Activated CD4-positive, alpha-beta T cell treated with anti-CD3 and anti-CD28 coated beads, Interleukin-2, amount 50 U/mL, for 48 hours (primary cell): ENCODE measurements at places on chromosomes 5 and 9.

DNA sequence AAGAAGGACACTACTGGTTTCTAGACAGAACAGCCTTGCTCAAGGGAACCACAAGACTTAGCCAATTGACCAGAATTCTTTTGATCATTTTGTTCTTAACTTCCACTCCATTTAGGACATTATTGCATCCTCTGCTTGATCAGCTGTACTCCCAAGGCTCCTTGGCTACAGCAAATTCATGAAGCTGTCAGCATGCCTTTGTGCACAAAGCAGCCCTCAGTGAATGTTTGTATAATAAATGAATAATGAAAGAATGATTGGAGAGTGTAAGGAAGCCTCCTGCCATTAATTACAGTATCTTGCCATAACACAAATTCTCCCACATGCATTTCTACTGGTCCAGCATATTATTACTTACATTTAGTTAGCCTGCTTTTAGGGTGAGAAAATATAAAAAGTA lies 449.6 kb downstream of the SLCO4C1 start:
- DNase-seq = no peak

- DNase-seq = peak; percentile 60
These were observed 21.8 kb downstream of the FYB1 start for GRCh38 chr5:39197556-39197955.

- DNase-seq = no peak
These were observed 42.5 kb downstream of the SEMA4D start for GRCh38 chr9:89455356-89455824.

- no peak for DNase-seq
These were observed 467.8 kb downstream of the TMEM232 start for GRCh38 chr5:110258460-110259216.

GRCh38 chr5:138568061-138568824 lies 7.0 kb downstream of the HSPA9 start:
- DNase-seq = no peak

GRCh38 chr5:32165597-32165996 lies 8.5 kb downstream of the GOLPH3 start:
- DNase-seq = no peak
